ENCODE measurements at places on chromosomes 12 and 14.

GRCh38 chr12:92615703-92616102, 87.1 kb upstream of the PLEKHG7 start:
- no peak for DNase-seq

GRCh38 chr12:10635306-10635705, 21.9 kb upstream of the MAGOHB start:
- no peak for DNase-seq

GRCh38 chr12:104466709-104467345, 10.1 kb downstream of the CHST11 start:
- no peak for DNase-seq

DNA sequence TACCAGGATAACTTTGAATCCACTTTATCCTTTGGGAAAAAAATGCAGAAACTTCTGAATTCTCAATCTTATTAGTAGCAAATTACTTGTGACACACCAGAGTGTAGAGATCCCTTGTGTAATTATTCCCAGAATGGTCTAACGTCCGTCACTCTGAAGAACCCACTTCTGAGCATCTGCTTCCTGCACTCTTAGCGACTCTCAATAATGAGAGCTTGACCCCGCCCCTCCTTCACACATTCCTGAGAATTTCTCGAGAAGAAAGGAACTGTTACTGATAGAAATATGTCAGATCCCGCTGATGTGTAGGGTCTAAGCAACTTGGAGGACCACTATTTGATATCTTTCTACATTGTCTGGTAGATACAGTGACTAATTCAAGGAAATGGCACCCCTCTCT, 218.3 kb upstream of the PDZRN4 start:
- DNase-seq = no peak

DNA sequence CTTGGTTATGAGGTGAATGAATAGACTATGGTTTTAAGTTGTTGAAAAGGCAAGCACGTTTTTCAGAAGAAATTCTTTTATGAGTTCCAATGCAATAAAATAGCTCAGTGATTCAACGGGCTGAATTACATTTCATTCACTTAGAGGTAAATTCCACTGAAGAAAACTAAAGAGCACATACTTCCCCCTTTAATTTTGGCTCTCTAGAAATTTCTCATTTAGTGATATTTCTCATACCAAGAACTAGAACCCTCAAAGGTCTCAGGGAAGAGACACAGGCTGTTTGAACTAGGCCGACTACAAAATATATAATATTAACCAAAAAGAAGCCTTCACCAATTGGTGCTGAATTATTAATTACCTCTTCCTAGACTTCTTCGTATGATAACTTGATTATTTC, 68.6 kb downstream of the TAOK3 start:
- DNase-seq = no peak

GRCh38 chr12:126243814-126244440, 1178.7 kb downstream of the AACS start:
- no peak for DNase-seq

DNA sequence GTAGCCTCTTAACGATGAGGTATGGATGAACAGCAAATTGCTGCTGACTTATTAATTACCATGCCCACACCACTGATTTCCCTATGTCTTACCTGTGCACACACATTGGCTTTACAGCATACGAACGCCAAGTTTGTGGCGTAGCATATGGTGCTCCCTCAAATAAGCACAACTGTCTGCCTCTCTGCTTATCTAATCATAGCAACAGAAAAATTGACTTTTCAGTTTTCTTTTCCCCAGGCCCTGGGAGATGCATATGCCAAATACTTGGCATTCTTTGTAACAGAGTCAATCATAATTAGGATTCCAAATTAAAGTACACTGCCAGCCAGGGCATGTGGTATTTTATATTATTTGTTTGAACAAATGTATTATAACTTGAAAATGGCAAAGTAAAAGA, 625.5 kb downstream of the DIO2 start:
- no peak for DNase-seq

DNA sequence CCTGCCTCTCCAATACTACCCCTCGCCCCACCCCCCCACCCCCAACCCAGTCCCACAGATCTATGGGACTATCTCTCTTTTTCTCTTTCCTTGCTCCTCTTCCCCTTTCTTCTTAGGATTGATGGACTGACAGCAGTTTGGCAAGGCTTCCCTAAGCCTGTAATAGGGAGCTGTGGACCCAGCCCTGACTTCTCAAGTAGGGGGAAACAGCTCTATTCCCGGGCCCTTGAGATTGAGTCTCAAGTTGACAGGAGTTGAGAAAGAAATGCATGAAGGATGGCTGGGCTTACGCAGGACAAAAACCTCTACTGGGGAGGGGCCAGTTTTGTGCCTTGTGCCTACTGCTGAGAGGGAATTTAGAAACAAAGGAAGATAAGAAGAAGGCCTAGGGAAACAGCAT, 60.4 kb downstream of the SMUG1 start:
- DNase-seq = no peak

DNA sequence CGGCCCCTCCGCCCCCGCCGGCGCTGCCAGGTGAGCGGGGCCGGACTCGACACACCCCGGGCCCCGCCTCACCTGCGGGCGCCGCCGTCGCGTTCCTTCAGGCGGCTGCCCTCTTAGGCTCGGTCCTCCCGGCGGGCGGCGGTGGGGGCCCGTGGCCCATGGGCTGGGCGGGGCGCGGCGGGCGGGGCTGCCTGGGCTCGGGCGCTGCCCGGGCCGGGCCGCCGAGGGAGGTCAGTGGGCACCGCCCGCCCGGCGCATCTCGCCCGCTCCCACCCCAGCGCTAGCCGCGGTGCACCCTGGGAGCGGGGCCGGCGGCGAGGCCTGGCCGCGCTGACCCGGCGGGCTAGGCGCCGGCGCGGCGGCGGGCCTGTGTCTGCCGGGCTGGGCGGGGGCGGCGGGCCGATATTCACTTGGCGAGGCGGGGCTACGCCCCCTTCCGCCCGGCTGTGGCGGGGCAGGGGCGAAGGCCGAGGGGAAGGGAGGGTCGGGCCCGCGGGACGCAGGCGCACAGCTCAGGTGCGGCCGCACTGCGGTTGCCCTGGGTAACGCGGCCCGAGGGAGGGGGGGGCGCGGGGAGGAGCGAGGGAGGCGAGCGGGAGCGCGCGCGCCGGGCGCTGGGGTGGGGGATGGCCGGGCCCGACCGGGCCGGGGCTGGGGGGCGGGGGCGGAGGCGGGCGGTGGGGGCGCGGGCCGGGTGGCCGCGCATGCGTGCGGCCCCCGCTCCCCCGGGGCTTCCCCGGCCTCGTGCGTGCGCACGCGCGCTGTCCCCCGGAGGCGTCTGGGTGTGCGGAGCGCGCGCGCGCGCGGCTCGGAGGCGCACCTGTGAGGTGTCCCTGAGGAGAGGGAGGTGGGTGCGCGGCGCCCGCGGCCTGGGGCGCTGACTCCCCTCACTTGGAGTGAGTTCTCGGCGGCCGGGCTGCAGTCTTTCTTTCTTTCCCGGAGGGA, at the start of the genes CCDC92 and ZNF664:
CCDC92 (minus strand) TSS at position 375 of the 945 bp plus-strand sequence. CDS start 28,526 bp downstream, outside the sequence.
ZNF664 (plus strand) TSS at position 759 of the 945 bp plus-strand sequence. CDS start 38,930 bp downstream, outside the sequence.
- peak; percentile 95 for DNase-seq

DNA sequence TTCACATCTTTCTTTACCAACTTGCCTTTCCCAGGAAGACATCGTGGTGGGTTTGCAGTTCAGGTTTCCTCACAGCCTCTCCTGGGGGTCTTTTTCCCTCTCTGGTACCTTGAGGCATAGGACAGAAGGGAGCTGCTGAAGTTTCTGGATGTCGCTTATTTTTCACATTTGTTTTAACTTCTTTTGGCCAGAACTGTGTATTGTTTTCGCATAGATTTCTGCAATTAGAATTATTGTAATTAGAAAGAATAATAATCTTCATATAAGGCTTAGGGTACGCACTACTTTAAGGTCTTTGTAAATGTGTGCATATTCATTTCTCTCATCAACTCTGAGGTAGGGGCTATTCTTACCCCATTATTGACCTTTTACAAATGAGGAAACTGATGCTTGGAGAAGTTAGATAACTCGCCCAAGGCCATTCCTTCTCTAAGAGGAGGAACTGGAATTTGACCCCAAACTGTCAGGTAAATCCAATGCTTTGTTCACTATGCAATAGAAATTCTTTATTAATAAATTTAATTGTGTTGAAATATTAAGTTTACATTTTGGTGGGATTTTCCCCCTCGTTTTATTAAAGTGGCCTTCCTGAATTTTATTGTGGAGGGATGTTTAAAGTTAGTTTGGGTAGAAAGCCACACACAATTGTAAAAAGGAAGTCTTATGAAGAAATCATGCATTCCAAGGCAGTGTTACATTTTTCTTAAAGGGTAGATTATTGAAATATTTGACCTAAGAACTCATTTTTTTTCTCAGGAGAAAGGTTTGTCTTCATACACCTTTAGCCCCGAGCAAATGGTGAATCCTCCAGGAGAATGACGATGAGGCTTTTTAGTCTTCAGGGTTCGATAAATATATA, 12.1 kb upstream of the SLC38A2 start:
- DNase-seq = no peak

- peak; percentile 23 for DNase-seq
Observed at GRCh38 chr14:64388533-64389285, 556 bp downstream of the MTHFD1 start.

GRCh38 chr14:88488897-88489296, 65.9 kb downstream of the PTPN21 start:
- no peak for DNase-seq

- DNase-seq = no peak
Observed at GRCh38 chr14:22561661-22562579, 27.1 kb downstream of the DAD1 start.

- DNase-seq = no peak
Observed at GRCh38 chr12:130431176-130431575, 93.5 kb downstream of the PIWIL1 start.

GRCh38 chr12:76777765-76778216, 13.9 kb downstream of the ZDHHC17 start:
- DNase-seq = no peak

DNA sequence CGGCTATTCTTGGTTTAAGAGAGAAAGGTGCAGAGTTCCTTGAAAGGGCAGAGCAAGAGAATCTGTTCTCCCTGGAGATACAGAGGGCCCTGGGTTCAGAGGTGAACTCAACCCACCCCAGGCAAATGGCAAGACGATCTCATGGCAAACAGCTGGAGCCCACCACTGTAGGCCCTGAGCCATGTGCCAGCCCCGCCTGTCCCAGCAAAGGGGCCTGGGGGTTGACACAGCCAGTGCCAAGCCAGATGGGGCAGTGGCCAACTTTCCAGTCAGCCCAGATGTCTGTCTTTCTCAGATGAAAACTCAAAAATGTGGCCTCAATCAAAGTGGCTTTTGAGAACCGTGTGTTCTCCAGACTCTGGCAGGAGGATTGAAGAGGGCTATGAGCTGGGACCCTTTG, 51.8 kb downstream of the ISCA2 start:
- no peak for DNase-seq

GRCh38 chr12:68199127-68199526, 26.5 kb downstream of the IL26 start:
- no peak for DNase-seq

DNA sequence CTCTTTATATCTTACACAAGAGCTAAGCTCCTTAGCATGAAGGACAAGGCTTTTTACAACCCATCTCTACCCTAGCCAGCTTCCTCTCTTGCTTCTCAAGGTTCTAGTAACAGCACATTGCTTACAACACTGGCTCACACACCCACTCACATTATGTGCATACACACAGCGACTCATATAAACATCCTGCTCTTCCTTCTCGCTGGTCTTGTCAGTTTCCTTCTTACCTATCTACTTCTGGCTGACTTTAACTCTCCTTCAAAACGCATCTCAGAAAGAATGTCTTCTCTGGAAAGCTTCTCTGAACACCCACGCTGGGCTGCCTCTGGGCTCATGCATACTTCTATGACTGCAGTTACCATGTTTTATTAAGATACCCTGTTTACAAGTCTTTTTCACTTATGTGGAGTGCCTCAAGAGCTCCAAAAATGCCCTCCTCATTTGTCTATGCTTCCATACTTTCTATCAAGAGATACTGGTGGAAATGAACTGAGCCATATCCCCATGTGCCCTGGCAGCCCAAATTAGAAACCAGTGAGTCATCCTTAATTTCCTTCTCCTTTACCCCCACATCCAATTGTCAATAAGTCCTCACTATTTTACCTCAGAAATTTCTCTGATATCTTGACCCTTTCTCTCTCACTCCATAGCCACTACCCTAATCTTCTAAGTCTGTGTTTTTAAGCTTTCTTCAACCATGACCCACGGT, 126.9 kb upstream of the KRAS start:
- DNase-seq = no peak

- no peak for DNase-seq
Observed at GRCh38 chr12:75722714-75723200, 211.3 kb upstream of the KRR1 start.

DNA sequence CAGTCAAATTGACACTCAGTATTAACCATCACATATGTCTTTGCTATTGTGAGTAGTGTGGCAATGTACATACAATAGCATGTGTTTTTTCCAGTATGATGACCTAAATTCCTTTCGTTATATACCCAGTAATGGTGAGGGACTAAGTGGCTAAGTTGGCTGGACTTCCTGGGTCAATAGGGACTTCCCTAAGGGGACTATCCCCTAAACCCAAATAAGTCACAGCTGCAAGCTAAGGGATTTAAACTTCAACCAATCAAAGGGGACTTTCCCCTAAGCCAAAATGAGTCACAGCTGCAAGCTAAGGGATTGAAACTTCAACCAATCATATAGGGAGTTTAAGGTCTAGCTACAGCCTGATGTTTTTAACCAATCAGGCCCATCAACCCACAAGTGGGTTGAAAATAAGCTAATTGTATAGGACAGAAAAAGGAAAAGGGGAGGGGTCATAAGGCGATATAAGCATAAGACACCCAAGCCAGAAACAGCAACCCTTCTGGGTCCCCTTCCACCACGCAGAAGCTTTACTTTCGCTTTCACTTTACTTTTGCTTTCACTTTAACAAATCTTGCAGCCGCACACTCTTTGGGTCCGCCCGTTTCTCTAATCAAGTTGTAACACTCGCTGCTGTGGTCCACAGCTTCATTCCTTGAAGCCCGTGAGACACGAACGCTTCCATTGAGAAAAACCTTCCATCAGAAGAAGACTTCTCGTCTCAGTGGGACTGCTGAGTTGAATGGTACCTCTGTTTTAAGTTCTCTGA, 404.4 kb downstream of the FLRT2 start:
- no peak for DNase-seq

DNA sequence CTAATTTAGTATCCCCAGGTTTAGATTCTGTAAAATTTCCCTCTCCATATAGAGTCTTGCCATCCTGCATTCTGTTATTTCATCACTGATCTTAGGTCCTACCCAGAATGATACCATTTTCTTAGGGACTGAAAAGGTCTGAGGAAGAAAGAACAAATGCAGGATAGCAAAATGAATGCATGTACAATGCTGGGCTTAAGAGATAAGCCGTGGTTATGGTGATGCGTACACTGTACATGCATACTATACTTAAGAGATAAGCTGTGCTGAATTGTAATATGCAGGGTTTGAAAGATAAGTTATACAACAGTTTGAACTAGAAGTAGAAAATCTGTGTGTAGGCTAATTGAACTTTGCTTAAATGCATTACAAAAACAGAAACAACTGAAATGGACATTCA, 416.2 kb downstream of the C12orf50 start:
- no peak for DNase-seq

DNA sequence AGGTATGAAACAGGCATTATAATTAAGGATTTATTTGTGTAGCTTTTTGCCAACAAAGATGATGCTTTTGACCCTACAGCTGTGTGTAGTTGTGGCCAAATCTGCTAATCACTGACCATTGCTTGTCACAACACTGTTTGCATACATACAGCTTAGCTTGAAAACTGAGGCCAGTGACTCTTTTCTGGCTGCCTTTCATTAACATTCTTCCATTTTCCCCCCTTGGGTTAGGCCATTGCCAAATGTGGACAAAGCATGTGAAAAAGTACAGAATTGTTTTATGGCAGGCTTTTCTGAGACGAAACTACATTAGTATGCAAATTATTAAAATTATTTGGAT, 263.3 kb downstream of the SLC16A7 start:
- DNase-seq = no peak
